CD4-positive, alpha-beta T cell treated with Interleukin-4 for 1 hour (primary cell): ENCODE measurements at places on chromosomes 6 and 20.

DNA sequence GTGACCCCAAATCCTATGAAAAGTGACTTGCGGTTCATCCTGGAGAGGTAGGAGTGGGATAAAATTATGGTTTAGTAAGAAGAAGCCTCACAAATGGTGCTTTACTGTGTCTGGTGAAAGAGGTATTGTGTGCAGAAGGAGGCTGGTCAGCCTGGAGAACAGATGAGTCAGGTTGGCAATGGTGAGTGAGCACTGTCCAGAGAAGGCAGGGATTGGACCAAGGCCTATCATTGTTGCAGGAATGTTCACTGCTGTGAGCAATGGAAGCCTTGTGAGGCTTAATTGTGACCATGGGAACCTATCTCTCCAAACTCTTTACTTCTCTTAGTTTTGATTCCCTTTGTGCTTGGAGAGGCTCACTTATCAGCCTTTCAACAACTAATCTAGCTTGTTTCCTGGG, 89.0 kb upstream of the KCNK16 start:
- DNase-seq: no peak

DNA sequence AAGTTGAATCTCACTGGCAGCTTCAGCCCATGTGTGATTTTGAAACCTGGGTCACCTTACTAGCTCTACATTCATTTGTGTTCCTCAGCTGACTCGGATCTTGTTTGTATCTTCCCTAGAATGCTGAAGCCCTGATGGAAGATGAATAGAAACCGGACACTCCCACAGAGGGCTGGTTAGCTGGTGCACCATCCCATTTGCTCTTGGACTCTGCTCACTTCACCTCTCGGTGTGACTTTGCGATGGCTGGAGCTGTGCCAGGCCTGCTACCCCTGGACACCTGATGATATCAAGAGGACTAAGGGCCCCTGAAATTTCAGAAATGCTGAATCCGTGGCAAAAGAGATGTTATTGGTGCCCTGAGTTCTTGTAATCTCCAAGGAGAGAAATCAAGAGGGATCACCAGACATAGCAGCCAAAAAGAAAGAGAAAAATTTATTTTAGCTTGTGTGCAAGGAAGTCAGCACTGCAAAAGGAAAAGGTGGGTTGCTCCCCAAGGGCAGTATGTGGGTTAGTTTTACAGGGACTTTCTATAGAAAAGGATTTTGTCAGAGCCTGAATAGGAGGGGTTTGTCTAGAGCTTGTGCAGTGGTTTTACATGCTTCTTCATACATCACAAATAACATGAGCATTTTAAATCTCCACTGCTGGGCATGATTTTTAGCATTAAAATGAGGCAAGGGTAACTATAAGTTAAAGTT, 426.3 kb upstream of the NOX3 start:
- DNase-seq: no peak

DNA sequence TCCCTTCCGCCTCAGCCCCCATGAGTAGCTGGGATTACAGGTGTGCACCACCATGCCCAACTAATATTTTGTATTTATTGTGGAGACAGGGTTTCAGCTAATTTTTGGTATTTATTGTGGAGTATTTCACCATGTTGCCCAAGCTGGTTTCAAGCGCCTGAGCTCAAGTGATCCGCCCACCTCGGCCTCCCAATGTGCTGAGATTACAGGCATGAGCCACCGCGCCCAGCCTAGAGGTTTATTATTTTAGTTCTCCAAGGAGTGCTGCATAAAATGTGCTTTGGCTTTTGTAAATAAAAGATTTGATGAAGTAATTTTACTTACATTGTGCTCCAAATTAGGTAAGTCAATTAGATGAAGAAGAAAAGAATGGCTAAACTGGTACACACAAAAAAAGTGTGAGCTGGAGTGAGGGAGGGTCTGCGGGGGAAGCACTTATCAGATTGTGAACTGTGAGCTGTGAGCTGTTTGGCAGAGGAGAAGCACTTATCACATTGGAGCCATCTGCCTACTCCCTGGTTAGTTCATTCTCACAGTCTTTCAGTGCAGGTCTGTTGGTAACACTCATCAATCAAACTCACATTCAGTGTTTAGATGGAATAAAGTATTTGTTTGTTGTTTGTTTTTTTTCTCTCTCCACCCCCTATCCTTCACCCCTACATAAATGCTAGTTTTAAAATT, 398.0 kb downstream of the EPHA7 start:
- DNase-seq: no peak

DNA sequence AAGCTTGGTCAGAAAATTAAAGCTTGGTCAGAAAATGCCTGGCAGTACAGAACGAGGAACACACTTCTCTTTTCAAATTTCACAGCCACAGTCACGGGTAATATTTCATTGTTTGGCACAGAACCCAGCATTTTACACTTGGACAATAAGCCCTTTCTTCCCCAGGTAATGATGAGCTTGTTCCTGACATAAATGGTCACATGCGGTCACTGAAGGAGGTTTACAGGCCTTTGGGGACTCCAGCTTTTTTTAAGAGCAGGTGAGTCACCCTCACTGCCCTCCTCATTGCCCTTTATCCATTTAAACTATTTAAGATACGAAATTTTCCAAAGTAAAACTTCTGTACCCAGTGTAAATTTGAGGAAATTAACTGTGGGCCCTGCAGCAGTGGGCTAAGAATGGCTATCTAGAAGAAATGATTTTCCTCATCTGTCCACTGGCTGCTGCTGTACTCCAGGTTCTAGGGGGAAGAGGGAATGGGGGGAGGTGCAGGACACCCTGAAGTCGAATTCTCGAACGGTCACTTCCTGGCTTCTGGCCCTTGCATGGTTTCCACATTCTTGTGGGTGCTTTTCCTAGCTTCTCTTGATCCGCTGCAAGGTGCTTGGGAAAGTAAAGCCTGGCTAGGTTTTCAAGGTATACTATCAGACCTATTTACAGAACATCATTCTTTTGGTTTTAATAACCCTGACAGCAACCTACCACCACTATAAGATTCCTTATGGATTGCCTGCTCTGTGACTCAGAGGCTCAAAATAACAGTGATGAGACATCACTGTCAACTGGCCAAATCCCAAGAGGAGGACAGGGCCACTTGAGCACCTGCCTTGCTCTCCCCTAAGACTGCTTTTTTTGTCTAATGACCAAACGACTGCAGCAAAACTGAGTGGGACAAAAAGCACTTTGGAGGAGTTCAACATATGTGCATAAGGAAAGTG, 75.8 kb downstream of the PREP start:
- DNase-seq: no peak

DNA sequence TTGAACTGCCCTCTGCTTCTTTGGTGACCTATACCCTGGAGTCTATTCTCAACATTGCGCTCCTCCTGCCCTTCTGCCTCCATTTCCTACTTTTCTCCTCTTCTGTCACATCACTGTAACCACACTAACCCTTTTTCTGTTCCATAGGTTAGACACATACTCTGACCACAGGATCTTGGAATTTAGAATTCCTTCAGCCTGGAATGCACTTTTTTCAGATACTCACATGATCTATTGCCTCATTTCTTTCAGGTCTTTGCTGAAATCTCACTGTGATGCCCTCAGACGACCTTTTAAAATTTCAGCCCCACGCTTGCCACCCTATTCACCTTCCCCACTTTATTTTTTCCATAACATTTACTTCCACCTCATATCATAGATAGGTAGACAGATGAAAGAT, 5.1 kb downstream of the VNN1 start:
- DNase-seq: no peak

- DNase-seq: no peak
Observed at GRCh38 chr6:10081957-10082356, 332.9 kb downstream of the TFAP2A start.

GRCh38 chr6:52649536-52650160, 21.3 kb upstream of the TMEM14A start:
- no peak for DNase-seq

DNA sequence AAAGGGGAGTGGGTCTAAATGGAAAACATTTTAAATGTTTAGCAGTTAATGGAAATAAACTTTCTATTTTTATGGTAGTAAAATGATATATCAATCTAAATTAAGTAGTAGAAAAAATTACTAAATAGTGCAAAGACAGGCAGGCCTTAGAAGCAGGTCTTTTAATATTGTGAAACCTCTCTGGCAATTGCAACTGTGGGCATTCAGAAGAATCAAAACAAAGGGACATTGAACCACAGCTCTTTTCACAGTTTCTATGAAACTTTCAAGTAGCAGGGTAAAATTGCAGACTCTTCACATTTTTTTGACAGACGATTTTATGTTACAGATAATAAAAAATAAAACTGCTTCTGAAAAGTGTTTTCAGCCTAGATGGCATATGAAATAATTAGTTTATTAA, 533.7 kb downstream of the BCKDHB start:
- no peak for DNase-seq

DNA sequence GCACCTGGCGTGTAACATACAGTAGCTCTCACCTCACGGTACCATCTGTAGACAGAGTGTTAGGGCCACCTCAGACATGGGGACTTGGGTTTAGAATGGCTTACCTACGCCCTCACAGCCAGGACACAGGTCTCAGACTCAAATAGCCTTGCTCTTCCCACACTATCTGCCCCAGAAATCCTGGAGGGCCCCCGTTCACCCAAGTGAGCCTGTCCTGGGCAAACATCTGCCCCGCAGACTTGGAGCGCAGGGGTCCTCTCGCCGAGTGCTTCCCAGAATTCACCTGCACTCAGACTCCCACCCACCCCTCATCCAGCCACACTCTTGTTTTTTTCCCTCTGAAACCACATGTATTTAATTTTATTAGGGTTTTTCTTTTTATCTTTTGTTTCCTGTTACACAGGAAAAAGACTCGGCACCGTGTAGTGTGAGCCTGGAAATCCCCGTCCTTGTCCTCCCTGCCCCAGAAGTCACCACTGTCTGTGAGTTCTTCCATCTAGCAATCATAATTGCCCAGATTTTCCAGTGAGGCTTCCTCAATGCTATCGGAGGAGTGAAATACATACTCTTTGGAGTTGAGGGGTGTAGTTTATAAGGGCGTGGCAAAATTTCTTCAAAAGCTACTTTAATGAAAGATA, 17.1 kb upstream of the MAP1LC3A start:
- peak; percentile 22 for DNase-seq
